ENCODE measurements at places on chromosomes 2 and 18.

DNA sequence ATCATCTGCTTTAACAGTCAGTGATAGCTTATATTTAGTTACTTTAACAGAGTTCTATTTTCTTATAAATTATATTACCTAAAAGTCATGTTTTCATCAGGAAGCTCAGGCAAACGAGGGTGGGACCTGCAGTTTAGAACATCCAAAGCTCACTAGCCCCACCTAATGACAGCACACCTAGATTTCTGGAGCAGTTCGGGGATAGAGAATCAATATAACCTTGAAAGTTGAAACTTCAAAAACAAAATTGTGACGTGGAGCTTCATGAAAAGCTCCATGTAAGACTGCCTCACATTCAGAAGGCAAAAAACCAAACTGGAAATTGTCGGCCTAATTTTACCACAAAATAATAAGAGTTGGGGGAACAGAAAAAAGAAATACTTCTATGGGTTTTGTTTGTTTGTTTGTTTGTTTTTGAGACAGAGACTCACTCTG lies 185.9 kb upstream of the CCDC150 start:
- DNase-seq: peak; percentile 45

DNA sequence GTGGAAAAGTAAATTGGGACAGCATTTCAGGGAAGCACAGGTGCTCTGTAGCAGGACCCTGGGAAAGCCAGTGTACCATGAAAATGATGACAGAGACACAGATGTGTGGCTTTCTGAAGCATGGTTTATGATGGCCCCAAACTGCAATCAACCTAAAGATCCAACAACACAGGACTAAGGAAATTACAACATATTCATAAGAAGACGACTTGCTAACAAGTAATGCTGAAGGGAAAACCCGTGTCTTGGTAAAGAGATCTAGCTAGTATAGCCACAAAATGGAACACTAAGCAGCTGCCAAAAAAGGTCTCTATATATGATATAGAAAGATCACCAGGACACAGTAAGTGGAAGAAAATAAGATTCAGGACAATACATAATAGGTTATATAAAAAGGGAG lies 53.2 kb downstream of the UXS1 start:
- DNase-seq: no peak

- no peak for DNase-seq
Measured at GRCh38 chr2:111213877-111214276, 93.2 kb downstream of the BCL2L11 start.

GRCh38 chr18:67783196-67783946 lies 266.9 kb upstream of the DSEL start:
- DNase-seq: no peak

DNA sequence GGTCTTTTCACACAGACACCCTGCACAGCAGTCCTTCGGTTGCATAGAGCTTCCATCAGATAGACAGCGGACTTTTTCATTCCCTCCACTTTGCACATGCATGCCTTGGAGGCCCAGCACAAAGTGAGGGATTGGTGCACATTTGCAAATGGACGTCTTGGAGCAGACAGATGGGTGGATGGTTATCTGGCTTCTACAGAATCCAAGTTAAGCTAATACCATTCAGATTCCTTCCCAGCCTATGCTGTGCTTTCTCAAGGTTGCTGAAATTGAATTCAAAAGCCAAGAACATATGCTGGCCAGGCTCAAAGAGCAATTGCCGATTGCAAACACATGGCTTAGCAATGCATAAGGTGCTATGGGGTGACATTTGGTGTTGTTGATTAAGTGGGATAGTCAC lies 186.4 kb downstream of the VAPA start:
- DNase-seq: no peak

DNA sequence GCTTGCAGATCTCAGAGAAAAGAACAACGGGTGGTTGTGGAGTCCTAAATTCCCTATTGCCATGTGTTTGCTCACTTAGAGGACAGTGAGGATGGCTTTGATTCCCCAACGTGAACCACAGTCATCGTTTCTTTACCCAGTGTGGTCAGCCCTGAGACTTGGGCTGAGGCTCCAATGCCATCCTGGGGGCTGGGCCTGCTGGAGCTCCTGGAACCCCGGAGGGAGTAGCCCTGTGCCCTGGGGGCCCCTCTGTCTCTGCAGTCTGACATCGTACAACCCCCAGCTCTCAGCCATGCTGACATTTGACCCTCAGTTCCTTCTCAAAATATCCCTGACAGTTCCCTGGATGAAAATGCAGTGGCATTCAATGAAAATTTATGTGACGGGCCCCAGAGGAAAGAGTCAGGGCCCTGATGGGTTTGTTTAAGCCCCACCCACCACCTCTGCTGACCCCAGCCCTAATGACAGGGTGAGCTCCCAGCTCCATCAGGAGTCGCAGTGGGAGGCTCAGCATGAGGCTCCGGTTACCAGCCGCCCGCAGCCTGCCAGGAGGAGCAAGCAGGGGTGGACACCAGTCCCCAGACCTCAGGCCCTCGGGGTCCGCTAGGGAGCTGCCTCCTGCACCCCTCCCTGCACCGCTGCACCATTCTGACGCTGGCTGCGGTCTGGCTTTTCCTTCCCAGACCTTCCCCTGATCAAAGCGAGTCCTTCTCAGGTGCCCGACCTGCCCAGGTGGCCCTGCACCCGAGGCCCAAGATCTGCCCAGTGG lies 120.9 kb downstream of the TWIST2 start:
- DNase-seq: no peak

DNA sequence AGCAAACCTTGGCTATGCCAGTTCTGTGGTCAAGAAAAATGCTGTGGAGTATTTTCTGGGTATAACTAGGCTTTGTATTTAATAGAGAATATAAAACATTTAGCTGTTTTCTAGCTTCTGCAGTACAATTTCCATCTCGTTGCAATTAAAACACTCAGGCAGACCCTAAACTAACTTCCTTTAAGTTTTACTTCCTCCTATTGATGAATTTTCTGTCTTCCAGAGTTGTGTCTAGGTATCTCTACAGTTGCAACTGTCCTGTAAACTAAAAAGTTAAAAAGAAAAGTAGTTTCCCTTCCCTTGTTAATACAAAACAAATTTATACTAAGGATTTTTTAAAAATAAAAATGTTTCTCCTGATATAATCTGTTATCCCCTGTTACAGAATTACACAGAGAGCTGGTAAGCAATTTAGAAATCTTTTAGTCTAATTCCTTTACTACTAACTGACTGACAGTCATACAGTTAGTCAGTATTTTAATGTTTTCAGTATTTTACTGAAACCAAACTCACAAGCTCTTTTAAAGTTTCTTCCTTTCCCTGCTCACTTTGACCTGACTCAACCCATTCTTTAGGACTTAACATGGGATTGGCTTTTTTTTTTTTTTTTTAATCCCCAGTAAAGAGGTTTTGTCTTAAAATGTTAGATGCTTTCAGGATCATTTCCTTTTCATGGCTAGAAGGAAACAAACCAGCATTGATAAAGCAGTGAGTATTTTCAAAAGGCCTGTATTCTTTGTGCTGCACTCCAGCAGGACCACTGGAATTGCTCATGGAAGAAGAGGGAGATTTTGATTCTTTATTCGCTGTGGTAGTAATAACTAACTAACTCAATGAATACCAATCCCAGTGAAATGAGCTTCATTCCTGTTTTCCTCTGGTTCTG lies 22.9 kb downstream of the ITGAV start:
- no peak for DNase-seq

GRCh38 chr2:148300544-148300943 lies 279.7 kb downstream of the MBD5 start:
- DNase-seq: no peak

GRCh38 chr18:5469340-5469739 lies 74.5 kb downstream of the EPB41L3 start:
- DNase-seq: no peak

- DNase-seq: no peak
Measured at GRCh38 chr18:36256094-36256493, 41.4 kb upstream of the FHOD3 start.

- DNase-seq: no peak
Measured at GRCh38 chr2:67346718-67347407, 50.3 kb upstream of the ETAA1 start.

DNA sequence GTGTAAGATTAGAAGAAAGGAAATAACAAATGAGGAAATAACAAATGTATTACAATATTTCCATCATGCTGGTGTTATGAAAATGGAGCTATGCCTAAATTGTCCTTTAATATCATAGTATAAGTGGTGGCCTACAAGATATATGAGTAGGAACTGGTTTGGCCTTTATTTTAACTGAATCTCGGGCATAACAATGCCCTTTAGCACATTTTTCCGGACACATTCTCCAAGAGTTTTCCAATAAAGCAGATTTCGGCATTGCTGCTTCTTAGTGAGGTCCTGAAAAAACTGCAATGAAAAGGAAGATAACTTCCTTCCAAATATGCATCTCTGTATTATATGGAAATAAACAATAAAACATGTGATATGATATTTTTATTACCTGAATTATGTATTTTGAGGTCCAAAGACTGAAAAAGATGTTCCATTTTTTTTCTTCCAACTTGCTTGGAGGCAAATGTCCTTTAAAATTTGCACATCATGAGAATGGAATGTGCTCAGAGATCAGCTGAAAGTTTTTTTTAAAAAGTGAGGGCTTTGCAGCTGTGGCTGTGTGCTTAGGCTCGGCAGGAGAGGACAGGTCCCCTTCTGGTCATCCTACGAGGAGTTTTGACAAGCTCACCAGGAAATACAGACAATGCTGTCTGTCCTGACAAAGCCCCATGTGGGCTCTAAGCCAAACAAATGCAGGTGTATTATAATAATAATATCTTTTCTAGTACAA lies 132.3 kb upstream of the RND3 start:
- no peak for DNase-seq

DNA sequence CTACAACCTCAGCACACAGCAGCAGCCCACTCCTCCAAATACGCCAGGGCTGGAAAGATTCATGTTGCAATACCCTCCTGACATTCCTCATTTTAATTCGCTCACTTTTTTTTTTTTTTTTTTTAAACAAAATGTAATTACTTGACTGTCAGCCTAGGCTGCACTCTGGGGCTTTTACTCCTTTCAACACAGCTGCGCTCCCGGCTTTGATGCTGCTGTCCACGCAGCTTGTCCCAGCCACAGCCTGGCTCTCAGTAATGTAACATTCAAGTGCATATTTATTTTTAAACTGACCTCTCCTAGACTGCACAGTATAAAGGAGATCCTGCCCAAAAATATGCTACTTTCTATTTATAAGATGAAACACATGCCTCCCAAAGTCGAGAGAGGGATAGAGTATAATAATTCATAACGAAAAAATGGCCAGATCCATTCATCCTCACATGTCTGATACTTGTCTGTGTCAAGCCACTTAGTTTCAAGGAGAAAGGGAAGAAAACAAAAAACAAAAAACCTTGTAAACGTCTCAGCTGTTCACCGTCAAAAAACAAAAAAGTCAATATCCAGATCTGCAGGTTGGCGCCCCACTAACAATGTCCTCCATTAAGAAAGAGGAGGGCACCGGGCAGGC lies 949 bp downstream of the CDC42EP3 start:
- no peak for DNase-seq

DNA sequence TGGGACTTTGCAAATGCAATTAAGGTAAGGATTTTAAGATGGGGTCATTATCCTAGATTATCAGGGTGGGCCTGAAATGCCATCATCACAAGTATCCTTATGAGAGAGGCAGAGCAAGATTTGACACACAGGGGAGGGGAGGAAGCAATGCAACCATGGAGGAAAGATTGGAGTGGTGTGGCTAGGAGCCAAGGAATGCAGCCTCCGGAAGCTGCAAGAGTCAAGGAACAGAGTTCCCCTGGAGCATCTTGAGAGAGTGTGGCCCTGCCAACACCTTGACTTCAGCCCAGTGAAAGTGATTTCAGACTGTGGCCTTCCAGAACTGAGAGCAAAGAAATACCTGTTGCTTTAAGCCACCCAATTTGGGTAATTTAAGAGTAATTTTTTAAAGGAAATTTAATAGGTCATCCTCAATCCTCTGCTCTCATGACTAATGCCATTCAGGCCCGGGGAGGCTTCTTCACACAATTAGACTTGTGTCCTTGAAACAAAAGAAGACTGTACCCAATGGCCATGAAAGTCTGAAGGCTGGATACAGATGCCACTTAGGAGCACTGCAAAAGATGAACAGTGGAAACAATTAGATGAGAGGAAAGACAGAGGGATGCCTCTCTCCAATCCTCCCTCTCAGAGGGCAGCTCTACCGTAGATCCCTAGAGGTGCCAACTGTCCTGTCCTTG lies 250.3 kb upstream of the ID2 start:
- no peak for DNase-seq

GRCh38 chr2:128263902-128264331 lies 54.8 kb downstream of the HS6ST1 start:
- DNase-seq: no peak

GRCh38 chr2:31693882-31694281 lies 113.1 kb upstream of the SRD5A2 start:
- no peak for DNase-seq

- DNase-seq: no peak
Measured at GRCh38 chr18:31100436-31101182, 1.6 kb downstream of the DSC2 start.

All from NCI-H526 (cell line).